ENCODE measurements at places on chromosomes 5 and 9.

DNA sequence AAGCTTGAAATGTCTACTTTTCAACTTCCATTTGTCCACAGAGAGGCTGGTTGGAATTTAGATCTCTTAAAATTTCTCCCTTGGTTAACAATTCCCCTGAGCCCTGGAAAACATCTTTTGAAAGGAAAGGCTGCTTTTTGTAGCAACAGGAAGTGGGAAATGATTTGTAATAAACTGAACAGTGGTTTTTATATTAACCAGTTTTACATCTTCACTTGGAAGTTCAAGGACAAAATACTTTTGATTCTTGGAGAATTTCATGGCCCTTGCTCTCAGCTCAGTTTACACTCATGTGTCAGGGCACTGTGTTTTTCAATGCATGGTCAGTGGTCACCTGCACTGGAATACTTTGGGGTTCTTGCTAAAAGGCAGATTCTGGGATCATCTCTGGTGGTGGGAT lies 9.9 kb downstream of the MLANA start:
- DNase-seq, result no peak

- no peak for DNase-seq
Observed at GRCh38 chr9:136748666-136749611, 614 bp upstream of the LCN6 start.

DNA sequence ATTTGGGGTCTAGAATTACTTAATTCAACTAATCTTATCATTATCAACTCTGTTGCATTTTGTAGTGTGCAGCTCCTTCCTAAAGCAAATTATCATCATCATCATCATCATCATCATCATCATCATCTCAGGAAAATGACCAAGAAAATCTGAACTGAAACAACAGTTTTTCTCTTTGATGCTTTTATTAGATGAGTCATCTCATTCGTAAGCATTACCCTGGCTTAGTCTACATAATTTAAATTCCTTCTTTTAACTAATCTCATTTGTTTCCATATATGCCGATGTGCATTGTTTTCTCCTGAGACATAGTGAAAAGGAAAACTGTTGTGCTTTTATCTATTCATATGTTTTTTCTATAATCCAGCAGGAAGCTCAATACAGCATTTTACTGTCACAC lies 173.0 kb upstream of the PDE4D start:
- no peak for DNase-seq

DNA sequence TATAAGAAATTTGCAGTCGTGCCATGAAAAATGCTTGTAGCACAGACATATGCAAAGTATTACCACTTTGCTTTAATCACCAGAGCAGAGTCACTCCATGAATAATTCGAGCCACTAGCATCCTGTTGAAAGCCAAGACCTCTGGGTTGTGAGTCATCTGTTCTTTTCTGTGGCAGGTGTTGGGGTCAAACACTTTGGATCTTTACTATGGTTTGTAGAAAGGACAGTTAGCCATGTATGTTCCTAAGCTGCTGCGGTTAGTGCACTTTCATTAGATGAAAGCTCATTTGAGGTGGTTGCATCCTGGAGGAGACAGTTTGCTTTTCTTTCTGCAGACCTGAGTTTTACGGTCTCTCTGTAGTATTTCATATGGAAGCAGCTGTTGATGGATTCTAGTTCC lies 223.7 kb downstream of the DMRT2 start:
- no peak for DNase-seq

DNA sequence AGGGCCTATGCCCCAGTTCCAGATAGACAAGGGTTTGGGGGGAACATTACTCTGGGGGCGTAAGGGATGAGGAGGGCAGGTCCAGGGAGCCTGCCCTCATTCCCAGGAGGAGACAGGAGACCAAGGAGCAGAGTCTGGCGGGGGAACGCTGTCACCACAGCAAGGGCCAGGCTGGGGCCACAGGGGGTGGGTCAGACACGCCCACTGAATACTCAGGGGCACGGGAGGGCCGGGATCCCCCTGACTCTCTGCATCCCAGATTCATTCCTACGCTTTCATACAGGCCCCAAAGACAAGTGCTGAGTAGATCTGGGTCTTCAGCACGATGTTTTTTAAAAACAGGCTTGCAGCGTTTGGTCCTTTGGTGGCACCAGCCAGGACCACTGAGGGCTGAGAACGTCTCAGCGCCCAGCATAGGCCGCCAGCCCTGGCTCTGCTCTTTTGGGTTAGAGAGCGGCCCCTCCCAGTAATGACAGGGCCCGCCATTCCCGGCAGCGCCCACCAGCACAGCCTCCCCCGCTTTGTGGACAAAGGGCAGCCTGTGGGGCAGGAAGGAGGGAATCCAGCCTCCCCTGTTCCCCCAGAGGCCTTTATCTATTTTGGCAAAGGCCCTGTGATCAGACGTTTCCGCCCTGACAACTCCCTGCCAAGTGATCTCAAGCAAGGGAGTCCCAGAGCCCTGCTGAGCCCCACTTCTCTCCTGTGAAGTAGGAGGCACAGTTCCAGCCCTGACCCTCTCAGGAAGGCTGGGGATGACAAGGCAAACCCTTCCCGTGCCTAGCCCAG lies 24.9 kb downstream of the NEK6 start:
- DNase-seq, result no peak
